Right lobe of liver (tissue), 6 donors: ENCODE measurements at places on chromosomes 2 and 18.

GRCh38 chr2:153287109-153287801 lies 191.3 kb downstream of the RPRM start:
- no peak for DNase-seq
- H3K4me1 ChIP-seq = no peaks in the 10 kb centered on the region
- no peak overlapping the region for H3K27ac ChIP-seq
- no peaks in the 10 kb centered on the region for H3K36me3 ChIP-seq
- no peak overlapping the region for H3K4me3 ChIP-seq
- no peaks in the 10 kb centered on the region for H3K27me3 ChIP-seq

DNA sequence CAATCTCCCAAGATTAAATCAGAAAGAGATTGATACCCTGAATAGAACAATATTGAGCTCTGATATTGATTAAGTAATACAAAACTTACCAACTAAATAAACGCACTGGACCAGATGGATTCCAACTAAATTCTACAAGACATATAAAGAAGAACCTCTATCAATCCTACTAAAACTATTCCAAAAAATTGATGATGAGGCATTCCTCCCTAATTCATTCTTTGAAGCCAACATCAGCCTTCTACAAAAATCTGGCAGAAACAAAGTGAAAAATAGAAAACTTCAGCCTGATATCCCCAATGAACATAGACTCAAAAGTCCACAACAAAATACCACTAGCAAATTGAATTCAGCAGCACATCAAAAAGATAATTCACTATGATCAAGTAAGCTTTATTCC lies 695.5 kb downstream of the NYAP2 start:
- H3K4me3 ChIP-seq = no peak overlapping the region
- H3K27me3 ChIP-seq = no peaks in the 10 kb centered on the region
- no peaks in the 10 kb centered on the region for H3K4me1 ChIP-seq
- H3K27ac ChIP-seq = no peak overlapping the region
- no peak for DNase-seq

DNA sequence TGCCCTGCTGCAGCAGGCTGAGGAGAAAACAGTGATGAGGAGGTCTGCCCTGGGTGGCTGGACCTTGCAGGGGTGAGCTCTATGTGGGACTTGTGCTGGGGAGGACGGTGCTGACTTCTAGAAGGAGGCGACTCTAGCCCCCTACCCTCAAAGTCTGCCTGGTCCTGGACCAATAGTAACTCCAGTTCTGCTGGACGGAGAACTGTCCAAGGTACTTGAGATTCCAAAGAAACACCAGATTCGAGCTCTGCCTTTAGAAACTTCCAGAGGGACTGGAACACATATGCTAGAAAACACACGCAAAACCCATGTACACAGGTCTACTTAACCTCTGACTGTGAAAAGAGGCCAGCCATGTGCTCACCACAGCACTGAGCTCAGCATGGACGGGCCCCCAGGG lies 260.6 kb downstream of the TWIST2 start:
- peaks cover 13% of the 10 kb centered on the region for H3K4me1 ChIP-seq
- H3K27me3 ChIP-seq = no peaks in the 10 kb centered on the region
- H3K36me3 ChIP-seq = no peaks in the 10 kb centered on the region
- H3K4me3 ChIP-seq = no peak overlapping the region
- no peak for DNase-seq
- no peak overlapping the region for H3K27ac ChIP-seq

DNA sequence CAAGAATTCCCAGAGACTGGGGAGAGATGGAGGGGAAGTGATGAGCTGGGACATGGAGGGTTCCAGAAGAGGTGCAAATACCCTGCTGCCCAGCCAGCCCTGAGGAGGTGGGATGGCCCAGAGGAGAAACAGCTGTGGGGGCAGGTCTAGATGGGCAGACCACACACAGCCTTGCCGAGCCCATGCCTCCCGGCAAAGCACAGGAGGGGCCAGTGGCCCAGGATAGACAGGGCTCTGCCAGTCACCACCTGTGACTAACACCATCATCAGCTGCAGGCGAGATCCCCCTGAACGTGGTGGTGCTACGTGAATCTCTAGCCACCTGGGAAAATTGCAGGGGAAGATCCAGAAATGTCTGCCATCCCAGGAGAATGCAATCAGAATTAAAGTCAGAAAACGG lies 39.4 kb downstream of the SCTR start:
- H3K36me3 ChIP-seq = no peaks in the 10 kb centered on the region
- H3K4me1 ChIP-seq = peaks cover 51% of the 10 kb centered on the region
- H3K4me3 ChIP-seq = no peak overlapping the region
- DNase-seq = no peak
- H3K27ac ChIP-seq = peak overlapping the region; percentile 96

DNA sequence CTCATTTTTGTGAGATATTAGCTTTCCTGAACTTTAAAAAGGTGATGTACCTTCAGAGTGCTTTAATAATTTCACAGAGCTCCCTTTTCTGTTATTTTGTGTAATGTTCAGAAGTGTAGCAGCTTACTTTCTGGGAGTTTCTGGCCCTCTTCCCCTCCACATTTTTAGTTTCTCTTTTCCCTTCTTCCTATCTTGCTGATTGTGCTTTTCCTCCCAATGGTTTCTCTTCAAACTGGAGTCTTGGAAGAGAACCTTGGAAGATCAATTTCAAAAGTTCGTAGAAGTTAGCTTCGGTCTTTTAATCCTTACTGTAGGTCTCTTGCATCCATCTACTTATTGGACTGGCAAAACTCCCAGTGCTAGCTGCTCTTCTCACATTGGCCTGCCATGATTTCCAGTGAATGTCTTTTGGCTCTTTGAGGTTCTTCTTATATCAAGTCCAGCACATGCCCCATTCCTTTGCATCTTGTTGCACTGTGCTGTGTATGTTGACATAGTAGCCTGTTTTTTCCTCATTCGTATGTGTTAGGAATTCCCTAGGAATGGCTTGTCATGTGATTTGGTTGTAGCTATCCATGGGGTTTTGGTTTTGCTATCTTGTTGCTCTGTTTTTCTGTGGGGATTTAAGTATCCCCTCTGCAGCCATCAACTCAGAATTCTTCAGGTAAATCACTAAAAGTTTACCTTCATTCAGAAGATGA lies 7.8 kb downstream of the CCNT2 start:
- no peak overlapping the region for H3K27ac ChIP-seq
- H3K4me1 ChIP-seq = peaks cover 60% of the 10 kb centered on the region
- H3K36me3 ChIP-seq = no peaks in the 10 kb centered on the region
- no peak overlapping the region for H3K4me3 ChIP-seq
- no peaks in the 10 kb centered on the region for H3K27me3 ChIP-seq
- DNase-seq = no peak

- no peak overlapping the region for H3K27ac ChIP-seq
- no peaks in the 10 kb centered on the region for H3K36me3 ChIP-seq
- peaks cover 8% of the 10 kb centered on the region for H3K4me1 ChIP-seq
- no peaks in the 10 kb centered on the region for H3K27me3 ChIP-seq
Measured at GRCh38 chr2:103773884-103774283, 1012.1 kb downstream of the TMEM182 start.

DNA sequence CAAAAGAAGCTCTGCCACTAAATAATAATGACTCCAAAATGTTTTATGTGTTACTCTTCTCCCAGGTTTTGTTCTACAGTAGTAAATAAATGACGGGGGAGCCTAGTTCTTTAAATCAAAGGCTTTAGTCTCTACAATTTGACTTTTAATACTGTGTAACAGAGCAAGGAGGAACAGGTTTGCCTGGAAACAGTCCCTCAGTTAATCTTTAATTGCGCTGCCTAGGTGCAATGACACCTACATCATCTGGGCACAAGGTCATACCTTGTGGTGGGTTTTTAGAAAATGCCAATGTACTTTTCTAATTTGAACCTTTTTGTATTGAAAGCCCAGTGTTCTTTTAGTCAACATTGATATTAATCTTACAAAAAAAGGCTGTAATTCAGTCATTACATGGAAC lies 287.3 kb upstream of the SETBP1 start:
- H3K4me3 ChIP-seq = no peak overlapping the region
- no peak for DNase-seq
- no peak overlapping the region for H3K27ac ChIP-seq
- no peaks in the 10 kb centered on the region for H3K4me1 ChIP-seq

- no peaks in the 10 kb centered on the region for H3K27me3 ChIP-seq
- no peaks in the 10 kb centered on the region for H3K36me3 ChIP-seq
- H3K4me3 ChIP-seq = no peak overlapping the region
- H3K27ac ChIP-seq = no peak overlapping the region
Measured at GRCh38 chr2:204089574-204089973, 153.0 kb downstream of the ICOS start.

DNA sequence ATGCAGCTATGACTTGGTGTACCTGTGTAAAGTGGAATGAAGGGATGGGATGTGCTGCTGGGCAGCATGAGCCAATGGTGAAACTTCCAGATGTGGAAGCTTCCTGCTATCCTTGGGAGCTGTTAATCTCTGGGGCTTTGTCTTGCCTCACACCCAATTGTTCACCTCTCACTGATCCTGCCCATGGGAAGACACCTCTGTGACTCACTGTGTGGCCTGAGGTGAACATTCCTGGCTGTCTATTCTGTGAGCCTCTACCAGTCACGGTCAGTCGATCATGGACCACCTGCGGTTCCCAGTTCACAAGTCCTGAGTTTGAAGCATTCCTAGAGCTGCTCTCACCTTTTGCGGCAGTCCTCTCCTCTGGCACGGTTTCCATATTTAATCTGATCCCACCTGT lies 12.1 kb downstream of the NEURL3 start:
- H3K27ac ChIP-seq = no peak overlapping the region
- H3K4me1 ChIP-seq = no peaks in the 10 kb centered on the region
- no peaks in the 10 kb centered on the region for H3K36me3 ChIP-seq

DNA sequence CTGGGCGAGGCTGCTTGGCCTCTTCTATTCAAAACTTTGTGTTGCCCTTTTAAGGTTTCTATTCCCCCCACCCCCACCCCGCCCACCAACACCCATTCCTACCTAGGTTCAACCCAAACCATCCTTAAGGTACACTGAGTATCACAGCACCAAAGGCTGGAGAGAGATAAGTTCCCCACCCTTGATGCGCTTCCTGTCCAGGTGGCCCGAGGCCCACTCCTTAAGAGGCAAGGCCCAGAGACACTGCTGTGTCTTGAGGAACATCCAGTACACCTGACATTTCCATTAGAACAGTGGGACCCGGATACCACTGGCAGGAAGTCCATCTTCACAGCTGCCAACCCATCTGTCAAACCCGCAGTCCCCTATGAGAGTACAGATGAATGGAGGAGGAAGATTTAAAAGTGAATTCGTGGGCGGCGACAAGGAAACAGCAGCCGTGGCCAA lies 277 bp upstream of the INPP1 start:
- H3K27ac ChIP-seq = peak overlapping the region; percentile 97
- DNase-seq = no peak
- H3K27me3 ChIP-seq = no peaks in the 10 kb centered on the region
- H3K4me1 ChIP-seq = no peaks in the 10 kb centered on the region

DNA sequence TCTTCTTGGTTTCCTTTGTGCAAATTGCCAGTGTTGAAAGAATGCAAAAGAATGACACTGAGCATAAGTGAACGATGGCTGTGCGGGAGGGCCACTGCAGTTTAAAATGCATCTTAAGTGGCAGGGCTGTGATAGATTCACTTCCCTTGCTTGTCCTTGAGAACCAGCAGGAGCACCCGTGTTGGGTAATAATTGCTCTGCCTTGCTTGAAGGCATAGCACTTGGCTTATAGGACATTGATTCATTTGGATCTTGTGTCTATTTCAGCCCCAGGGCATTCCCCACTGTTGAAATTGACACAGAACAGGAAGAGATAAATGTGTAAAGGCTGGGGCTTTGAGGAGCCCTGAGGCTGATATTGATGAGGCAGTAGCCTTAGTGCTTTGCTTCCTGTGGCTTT lies 1003.7 kb upstream of the GYPC start:
- no peaks in the 10 kb centered on the region for H3K4me1 ChIP-seq
- DNase-seq = no peak
- H3K27ac ChIP-seq = no peak overlapping the region
- H3K4me3 ChIP-seq = no peak overlapping the region
- no peaks in the 10 kb centered on the region for H3K27me3 ChIP-seq

DNA sequence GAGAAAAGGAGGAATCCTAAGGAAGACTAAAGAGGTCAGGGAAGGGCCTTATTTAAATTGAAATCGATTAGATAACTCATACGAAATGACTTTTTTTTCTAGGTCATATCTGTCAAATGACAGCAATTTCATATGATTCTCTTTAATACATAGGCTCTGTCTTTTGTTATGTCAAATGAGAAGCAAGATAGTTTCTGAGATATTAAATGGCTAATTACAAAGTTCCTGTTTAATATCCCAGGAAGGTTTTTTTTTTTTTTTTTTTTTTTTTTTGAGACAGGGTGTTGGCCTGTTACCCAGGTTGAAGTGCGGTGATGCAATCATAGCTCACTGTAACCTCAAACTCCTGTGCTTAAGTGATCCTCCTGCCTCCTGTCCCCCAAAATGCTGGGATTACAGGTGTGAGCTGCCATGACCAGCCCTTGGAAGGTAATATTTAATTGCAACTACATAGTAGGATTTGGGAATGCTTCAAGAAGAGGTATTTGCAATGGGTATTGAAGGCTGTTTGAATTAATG lies 48.0 kb upstream of the RMND5A start:
- H3K27me3 ChIP-seq = no peaks in the 10 kb centered on the region
- H3K4me1 ChIP-seq = peaks cover 13% of the 10 kb centered on the region
- no peaks in the 10 kb centered on the region for H3K36me3 ChIP-seq
- DNase-seq = no peak

GRCh38 chr2:212929116-212929515 lies 222.3 kb downstream of the IKZF2 start:
- H3K27me3 ChIP-seq = no peaks in the 10 kb centered on the region
- no peak for DNase-seq
- no peak overlapping the region for H3K4me3 ChIP-seq
- H3K4me1 ChIP-seq = no peaks in the 10 kb centered on the region
- no peak overlapping the region for H3K27ac ChIP-seq

GRCh38 chr2:165273176-165273575 lies 34.0 kb downstream of the SCN2A start:
- H3K27me3 ChIP-seq = no peaks in the 10 kb centered on the region
- H3K27ac ChIP-seq = no peak overlapping the region
- H3K4me1 ChIP-seq = no peaks in the 10 kb centered on the region

- DNase-seq = no peak
- no peaks in the 10 kb centered on the region for H3K27me3 ChIP-seq
- H3K4me1 ChIP-seq = no peaks in the 10 kb centered on the region
- H3K36me3 ChIP-seq = no peaks in the 10 kb centered on the region
- H3K4me3 ChIP-seq = no peak overlapping the region
- H3K27ac ChIP-seq = no peak overlapping the region
Measured at GRCh38 chr2:126627643-126628042, 28.3 kb upstream of the GYPC start.

DNA sequence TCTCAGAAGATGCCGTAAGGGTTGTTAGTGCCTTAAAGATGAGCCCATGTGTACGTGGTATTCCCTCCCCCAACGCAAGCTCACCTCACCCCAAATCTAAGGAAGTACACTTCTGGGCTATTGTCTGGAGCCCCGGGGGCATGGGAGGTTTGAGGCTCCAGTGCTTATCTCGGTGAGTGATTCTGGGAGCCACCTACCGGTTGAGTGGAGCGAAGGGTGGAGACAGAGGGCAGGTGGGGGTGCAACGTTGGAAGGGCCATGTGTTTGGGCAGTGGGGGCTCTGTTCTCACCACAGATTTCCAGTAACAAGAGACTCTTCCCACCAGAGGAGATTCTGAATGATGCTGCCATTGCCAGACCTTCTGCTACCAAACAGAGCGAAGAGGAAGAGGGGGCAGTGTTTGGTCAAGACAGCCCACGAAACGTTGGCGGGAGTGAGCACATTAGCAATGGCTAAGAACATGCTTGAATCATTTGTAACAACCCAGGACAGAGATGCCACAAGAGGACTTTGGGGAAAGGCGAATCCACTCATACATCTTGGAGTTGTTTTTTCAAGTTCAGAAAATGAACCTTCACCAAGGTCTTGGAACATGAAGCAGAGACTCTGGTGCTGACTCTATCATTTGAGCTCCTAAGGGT lies 38.7 kb downstream of the TWIST2 start:
- H3K27ac ChIP-seq = no peak overlapping the region
- no peaks in the 10 kb centered on the region for H3K27me3 ChIP-seq
- no peaks in the 10 kb centered on the region for H3K4me1 ChIP-seq
- no peak overlapping the region for H3K4me3 ChIP-seq
- DNase-seq = no peak
